NCI-H2227 treated with DMSO at 0.1 percent for 48 hours (cell line): ENCODE measurements at places on chromosomes 5 and 9.
A peak's percentile ranks its signal among the peaks of the same experiment; 100 is the strongest.

GRCh38 chr5:83563631-83564030, 92.1 kb downstream of the VCAN start:
- no peak for DNase-seq

- DNase-seq, result no peak
Observed at GRCh38 chr5:137826067-137826466, 41.6 kb upstream of the MYOT start.

GRCh38 chr5:102421647-102422046, 77.2 kb downstream of the SLCO6A1 start:
- no peak for DNase-seq

DNA sequence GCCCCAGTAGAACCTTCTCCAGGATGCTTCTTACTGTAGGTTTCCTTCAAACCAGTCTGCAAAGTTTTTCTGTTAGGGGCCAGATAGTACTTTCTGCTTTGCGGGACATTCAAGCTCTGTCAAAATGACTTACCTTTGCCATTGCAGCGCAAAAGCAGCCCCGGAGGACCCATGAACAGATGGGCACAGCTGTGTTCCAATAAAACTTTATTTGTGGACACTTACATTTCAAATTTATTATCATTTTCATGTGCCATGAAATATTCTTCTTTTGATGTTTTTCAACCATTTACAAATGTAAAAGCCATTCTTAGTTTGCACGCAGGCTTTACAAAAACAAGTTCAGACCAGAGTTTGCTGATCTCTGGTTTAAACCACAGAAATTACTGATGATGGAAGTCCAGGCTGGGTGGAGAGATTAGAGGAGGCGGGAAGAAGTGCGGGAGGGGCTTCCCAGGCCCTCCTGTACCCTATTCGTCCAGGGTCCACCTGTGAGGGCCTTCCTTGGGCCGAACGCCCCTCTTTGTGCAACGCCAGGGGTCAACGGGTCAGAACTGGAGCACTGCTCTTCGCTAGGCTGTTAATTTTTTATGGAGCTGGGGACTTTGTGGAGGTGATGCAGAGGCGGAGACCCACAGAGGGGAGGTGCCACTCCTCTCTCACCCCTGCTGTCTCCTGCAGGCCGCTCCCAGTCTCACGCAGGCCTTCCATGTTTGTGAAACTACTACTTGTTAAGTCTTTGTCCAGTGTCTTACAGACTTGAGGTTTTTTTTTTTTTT, 7.6 kb upstream of the ASS1 start:
- no peak for DNase-seq

GRCh38 chr5:43040287-43041098, at the start of gene ANXA2R:
TSS of gene ANXA2R (minus strand) at chr5:43040319. CDS start at chr5:43040046, 273 bp downstream.
- peak; percentile 96 for DNase-seq

DNA sequence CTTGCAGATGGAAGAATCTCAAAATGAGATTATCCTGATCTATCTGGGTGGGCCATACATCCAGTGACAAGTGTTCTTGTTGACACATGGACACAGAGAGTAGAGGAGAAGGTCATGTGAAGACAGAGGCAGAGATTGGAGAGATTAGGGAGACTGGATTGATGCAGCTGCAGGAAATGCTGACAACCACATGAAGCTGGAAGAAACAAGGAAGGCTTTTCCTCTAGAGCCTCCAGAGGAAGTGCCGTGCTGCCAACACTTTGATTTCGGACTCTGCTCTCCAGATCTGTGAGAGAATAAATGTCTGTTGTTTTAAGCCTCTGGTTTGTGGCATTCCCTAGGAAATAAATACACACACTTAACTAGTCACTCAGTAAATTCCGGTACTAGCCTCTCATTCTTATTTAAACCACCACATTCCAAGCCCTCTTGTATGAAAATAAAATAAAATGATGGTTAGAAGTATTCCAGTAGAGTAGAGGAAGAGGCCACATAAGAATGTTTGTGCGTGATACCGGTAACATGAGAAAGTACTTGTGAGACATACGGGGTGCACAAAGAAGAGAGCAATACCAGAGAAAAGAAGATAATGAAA, 110.9 kb upstream of the DMAC1 start:
- no peak for DNase-seq

GRCh38 chr5:71743155-71743554, 24.1 kb downstream of the CARTPT start:
- DNase-seq, result no peak
